Activated naive CD8-positive, alpha-beta T cell treated with anti-CD3 and anti-CD28 coated beads, Interleukin-2, amount 10 ng/mL, durations not matched to agents 7 days and 5 days (primary cell): ENCODE measurements at places on chromosomes 11 and 22. TPM values are rescaled to one million over a fixed set of nuclear protein-coding genes. Genes with fewer than 3 reads are reported as not detected.

The NEU3 gene
- 13.6 TPM for total RNA-seq

The P2RY6 gene
- not detected for total RNA-seq

The STK33 gene
- 2.2 TPM for total RNA-seq

The IGLL1 gene
- not detected for total RNA-seq

The CARNS1 gene
- total RNA-seq = 5.6 TPM

The CALCA gene
- not detected for total RNA-seq

The OR4D5 gene
- total RNA-seq = not detected

The EMID1 gene
- total RNA-seq = not detected

- peaks cover 13% of the 10 kb centered on the region for H3K4me1 ChIP-seq
- DNase-seq = no peak
- peaks cover 8% of the 10 kb centered on the region for H3K27me3 ChIP-seq
- no peak overlapping the region for H3K27ac ChIP-seq
Measured at GRCh38 chr11:10400856-10401255, 54.2 kb upstream of the AMPD3 start.

GRCh38 chr11:6737872-6738466, 33.8 kb downstream of the OR2AG2 start:
- H3K27me3 ChIP-seq = no peaks in the 10 kb centered on the region
- DNase-seq = no peak
- H3K4me1 ChIP-seq = peaks cover 76% of the 10 kb centered on the region
- H3K27ac ChIP-seq = peak overlapping the region; percentile 46

- H3K36me3 ChIP-seq = no peaks in the 10 kb centered on the region
- H3K4me3 ChIP-seq = no peak overlapping the region
- H3K27me3 ChIP-seq = peaks cover 3% of the 10 kb centered on the region
- no peak for DNase-seq
- no peaks in the 10 kb centered on the region for H3K4me1 ChIP-seq
Measured at GRCh38 chr22:27682437-27682836, 119.1 kb downstream of the MN1 start.

DNA sequence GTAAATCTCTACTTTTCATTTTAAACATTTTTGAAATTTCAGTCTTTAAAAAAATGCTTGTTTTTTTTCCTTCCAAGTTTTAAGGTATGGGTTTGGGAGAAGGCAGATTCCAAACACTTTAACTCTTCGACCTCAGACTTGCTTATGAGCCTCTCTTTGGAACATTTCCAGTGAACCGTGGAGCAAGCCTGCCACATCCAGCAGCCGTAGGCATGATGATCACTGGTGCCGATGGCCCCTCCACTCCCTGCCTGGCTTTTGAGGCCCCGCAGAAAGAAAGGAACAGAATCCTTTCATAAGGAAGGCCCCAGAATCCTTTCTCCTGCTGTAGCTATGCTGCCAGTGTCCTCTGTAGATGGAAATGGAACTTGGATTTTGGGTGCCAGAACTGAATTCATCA, 50.7 kb downstream of the BMAL1 start:
- H3K36me3 ChIP-seq = peaks cover 28% of the 10 kb centered on the region
- H3K4me3 ChIP-seq = no peak overlapping the region
- no peak overlapping the region for H3K27ac ChIP-seq

DNA sequence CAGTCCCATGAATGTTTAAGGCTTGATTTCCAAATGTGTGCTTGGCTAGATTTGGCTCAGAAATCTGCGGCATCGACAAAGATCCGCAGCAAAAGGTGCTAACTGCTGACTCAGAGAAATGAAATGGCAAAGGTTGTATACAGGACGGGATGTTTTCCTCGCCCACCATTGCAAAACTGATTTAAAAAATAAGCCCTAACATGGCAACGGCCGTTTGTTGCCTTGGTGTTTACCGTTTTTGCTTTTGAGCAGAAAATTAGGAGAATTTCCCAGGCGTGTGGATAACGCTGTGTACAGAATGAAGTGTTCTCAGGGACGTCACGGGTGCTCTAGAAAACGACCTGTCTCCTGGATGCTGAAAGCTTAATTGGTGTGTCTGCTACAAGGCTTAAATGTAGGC, 70.2 kb downstream of the ARHGAP8 start:
- H3K4me3 ChIP-seq = no peak overlapping the region
- no peaks in the 10 kb centered on the region for H3K36me3 ChIP-seq
- H3K27ac ChIP-seq = no peak overlapping the region
- DNase-seq = no peak
- H3K4me1 ChIP-seq = peaks cover 3% of the 10 kb centered on the region

GRCh38 chr11:122170815-122171475, 54.9 kb upstream of the BLID start:
- H3K27me3 ChIP-seq = no peaks in the 10 kb centered on the region
- no peak overlapping the region for H3K27ac ChIP-seq

DNA sequence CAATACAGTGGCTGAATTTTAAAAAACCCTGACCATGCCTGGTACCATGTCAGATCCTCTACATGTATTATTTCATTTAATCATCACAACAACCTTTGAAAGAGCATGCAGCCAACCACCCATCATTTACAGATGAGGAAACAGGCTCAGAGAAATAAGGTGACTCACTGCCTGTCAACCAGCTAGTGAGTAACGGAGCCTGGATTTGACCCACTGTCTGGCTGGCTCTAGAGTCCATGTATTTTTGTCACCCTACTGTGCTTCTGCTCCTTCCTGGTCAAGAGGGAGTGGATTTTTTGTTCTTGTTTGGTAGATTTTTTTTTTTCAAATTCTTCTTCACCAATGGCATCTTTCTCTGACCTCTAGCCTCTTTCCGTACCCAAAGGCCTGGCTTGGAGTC, 77.4 kb downstream of the CWC15 start:
- peaks cover 2% of the 10 kb centered on the region for H3K36me3 ChIP-seq
- no peak overlapping the region for H3K4me3 ChIP-seq
- no peak overlapping the region for H3K27ac ChIP-seq
- no peak for DNase-seq
- peaks cover 17% of the 10 kb centered on the region for H3K27me3 ChIP-seq

- peaks cover 16% of the 10 kb centered on the region for H3K4me1 ChIP-seq
- DNase-seq = no peak
- no peaks in the 10 kb centered on the region for H3K36me3 ChIP-seq
- no peak overlapping the region for H3K4me3 ChIP-seq
- H3K27ac ChIP-seq = no peak overlapping the region
Measured at GRCh38 chr22:19764299-19764593, 3.7 kb downstream of the TBX1 start.

DNA sequence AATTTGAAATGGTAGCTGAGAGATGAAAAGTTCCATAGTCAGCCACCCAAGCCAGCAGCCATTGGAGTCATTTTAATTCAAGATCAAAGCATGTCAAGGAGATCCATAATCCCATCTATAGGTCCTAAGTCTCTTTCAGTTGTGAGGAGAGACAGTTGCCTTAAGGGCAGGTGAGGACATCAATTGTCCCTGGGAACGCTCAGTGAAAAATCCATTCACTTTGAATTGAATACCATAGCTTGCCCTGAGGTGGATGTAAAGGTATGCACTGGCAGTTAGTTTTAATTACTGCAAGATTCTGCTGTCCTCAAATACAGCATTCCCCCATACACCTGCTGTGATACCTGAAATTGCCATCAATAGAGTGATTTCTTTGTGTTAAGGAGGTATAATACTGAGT, 25.3 kb upstream of the TBCEL start:
- no peak for DNase-seq
- peaks cover 5% of the 10 kb centered on the region for H3K4me1 ChIP-seq
- H3K36me3 ChIP-seq = no peaks in the 10 kb centered on the region
- peaks cover 24% of the 10 kb centered on the region for H3K27me3 ChIP-seq

GRCh38 chr11:76604626-76605241, 65.8 kb downstream of the LRRC32 start:
- H3K36me3 ChIP-seq = no peaks in the 10 kb centered on the region
- no peaks in the 10 kb centered on the region for H3K4me1 ChIP-seq
- no peak overlapping the region for H3K27ac ChIP-seq
- DNase-seq = no peak
- no peaks in the 10 kb centered on the region for H3K27me3 ChIP-seq

- no peak overlapping the region for H3K4me3 ChIP-seq
- DNase-seq = no peak
- H3K27ac ChIP-seq = no peak overlapping the region
- no peaks in the 10 kb centered on the region for H3K27me3 ChIP-seq
Measured at GRCh38 chr11:63667995-63668795, 3.0 kb downstream of the ATL3 start.

DNA sequence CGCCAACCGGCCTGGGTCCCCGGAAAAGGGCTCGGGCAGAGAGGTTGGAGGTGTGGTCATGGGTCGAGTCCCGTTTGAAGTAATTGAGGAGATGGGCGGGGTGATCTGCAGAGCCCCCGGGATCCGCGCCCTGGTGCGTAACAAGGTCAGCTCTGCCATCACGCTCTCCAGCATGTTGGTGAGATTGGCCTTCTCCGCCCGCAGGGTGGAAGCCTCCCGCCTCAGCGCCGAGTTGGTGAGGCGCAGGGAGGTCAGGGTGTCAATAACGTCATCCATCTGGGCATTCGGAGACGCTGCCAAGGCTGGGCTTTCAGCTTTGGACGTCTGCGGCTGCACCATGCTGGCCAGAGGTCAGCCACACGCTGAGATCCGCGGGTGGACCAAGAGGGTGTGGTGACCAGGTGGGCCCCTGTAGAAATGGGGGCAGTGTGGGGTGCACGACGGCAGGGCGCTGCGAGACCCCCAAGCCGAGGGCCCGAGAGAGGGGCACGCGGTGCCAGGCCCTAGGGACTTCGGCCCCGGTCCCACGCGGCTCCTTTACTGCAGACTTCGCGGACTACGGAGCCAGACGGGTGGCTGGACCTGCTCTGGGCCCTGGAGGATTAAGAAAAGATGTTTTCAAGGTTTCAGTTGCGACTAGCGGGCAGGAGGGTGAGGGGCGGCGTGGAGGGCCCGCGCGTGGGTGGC, 672 bp downstream of the RTL6 start:
- H3K4me3 ChIP-seq = peak overlapping the region; percentile 73
- H3K36me3 ChIP-seq = peaks cover 11% of the 10 kb centered on the region
- H3K27me3 ChIP-seq = no peaks in the 10 kb centered on the region

GRCh38 chr22:17823226-17823625, 49.0 kb upstream of the BID start:
- no peaks in the 10 kb centered on the region for H3K4me1 ChIP-seq
- no peak overlapping the region for H3K4me3 ChIP-seq
- no peaks in the 10 kb centered on the region for H3K27me3 ChIP-seq
- no peak for DNase-seq

GRCh38 chr11:105619556-105619955, 9.7 kb downstream of the GRIA4 start:
- H3K36me3 ChIP-seq = no peaks in the 10 kb centered on the region
- no peaks in the 10 kb centered on the region for H3K27me3 ChIP-seq
- no peak for DNase-seq

DNA sequence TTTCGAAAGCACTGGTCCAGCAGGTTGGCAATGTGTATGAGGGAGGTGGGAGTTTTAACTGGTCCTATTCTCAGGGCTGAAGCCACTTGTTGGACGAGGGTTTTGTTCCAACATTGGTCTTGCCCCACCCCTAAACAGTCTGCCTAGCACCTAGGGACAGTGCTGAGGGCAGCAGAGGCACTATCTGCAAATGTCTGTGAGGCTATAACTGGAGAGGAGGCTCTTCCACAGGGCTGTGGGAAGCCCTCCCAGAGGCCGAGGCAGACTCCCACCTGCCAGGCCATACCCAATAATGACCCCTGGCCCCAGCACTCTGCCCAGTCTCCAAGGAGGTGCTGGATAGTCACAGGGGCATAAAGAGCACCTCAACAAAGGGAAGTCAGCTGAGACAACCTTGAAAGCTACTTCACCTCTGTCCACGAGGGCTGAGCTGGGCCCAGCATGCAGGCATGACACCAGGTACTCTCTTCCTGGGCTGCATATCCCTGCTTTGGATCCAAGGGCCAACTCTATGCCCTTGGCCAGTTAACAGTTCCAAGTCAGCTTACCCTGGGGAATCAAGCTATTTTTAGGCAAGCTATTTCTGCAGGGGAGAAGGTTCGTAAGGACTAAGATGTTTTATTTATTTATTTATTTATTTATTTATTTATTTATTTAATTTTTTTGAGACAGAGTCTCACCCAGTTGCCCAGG, 40.2 kb upstream of the SLC25A1 start:
- peaks cover 3% of the 10 kb centered on the region for H3K27me3 ChIP-seq
- DNase-seq = no peak
- H3K4me3 ChIP-seq = no peak overlapping the region
- no peaks in the 10 kb centered on the region for H3K36me3 ChIP-seq

GRCh38 chr22:23704062-23704461, 13.2 kb downstream of the RGL4 start:
- no peaks in the 10 kb centered on the region for H3K27me3 ChIP-seq
- H3K4me3 ChIP-seq = no peak overlapping the region
- peaks cover 44% of the 10 kb centered on the region for H3K4me1 ChIP-seq
- no peak for DNase-seq

DNA sequence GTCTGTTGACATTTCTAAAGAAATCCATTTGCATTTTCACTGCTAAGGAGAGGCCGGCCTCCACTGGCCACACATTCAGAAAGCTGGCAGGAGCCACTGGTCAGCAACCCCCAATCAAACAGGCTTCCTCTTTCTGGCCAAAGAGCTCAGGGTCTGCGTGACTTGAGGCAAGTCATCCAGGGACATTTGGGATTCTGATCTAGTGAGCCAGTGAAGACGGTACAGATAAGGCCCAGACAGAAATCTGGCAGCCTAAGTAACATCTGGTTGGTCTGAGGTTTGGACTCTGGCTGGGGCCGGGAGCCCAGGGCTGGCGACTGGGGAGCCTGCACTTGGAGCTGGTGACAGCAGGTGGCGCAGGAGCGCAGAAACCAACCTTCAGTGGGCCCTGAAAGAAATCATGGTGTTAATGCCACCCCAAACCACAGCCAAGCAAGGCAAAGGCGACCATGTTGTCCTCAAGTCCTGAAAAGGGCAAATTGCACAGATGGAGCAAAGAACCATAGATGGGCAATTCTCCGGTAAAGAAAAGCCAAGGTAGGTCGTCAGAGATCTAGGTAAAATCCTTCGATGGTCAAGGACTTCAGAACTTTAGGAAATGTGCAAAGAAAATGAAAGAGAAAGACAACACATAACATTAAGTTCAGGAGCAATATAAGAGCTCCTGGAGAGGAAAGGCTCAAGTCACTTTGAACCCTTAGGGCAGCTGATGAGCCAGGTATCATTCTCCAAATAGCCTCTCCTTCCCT, 99.4 kb upstream of the BLID start:
- H3K4me1 ChIP-seq = no peaks in the 10 kb centered on the region
- H3K27ac ChIP-seq = no peak overlapping the region
- no peak overlapping the region for H3K4me3 ChIP-seq
- no peaks in the 10 kb centered on the region for H3K36me3 ChIP-seq
